ENCODE measurements at places on chromosomes 5 and 9. TPM values are rescaled to one million over a fixed set of nuclear protein-coding genes. Genes with fewer than 3 reads are reported as not detected.

DNA sequence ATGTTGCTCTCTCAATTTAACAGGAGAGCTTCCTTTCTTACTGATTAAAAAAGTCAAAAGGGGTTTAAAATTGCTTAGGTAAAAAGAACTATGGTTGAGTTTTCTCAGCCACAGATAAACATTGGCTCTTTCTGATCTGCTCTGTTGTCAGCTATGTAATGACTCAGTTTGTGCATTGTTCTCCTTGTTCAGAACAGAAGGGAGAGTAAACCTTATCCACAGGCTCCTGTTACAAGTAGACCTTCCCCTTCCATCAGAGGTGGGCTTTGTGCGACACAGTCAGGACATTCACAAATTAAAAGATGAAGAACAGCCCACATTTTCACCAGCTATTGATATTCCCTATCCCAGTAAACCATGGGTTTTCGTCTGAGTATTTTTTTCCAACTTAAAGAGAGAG is 236.3 kb upstream of the SEMA6A start:
- H3K27me3 ChIP-seq = no peaks in the 10 kb centered on the region
- no peak for DNase-seq
- no peak overlapping the region for H3K27ac ChIP-seq
- no peak overlapping the region for H3K4me3 ChIP-seq
- H3K36me3 ChIP-seq = no peaks in the 10 kb centered on the region

- H3K4me1 ChIP-seq = peaks cover 16% of the 10 kb centered on the region
- H3K27me3 ChIP-seq = no peaks in the 10 kb centered on the region
- peaks cover 2% of the 10 kb centered on the region for H3K36me3 ChIP-seq
- no peak overlapping the region for H3K4me3 ChIP-seq
- no peak for DNase-seq
Observed at GRCh38 chr9:137352511-137353222, 50.6 kb upstream of the NRARP start.

GRCh38 chr5:178334861-178335260 is 102.3 kb upstream of the PHYKPL start:
- H3K27me3 ChIP-seq = no peaks in the 10 kb centered on the region
- no peak overlapping the region for H3K27ac ChIP-seq
- no peak overlapping the region for H3K4me3 ChIP-seq
- no peaks in the 10 kb centered on the region for H3K4me1 ChIP-seq
- H3K36me3 ChIP-seq = no peaks in the 10 kb centered on the region

N4BP3 gene
- total RNA-seq = 38.2 TPM

All from endothelial cell of umbilical vein (primary cell).